ENCODE measurements at places on chromosomes 11 and 22. TPM values are rescaled to one million over a fixed set of nuclear protein-coding genes. Genes with fewer than 3 reads are reported as not detected.
A peak's percentile ranks its signal among the peaks of the same experiment; 100 is the strongest.

CALCA gene
- total RNA-seq, result not detected

- no peak for DNase-seq
These were observed 14.6 kb downstream of the CCDC83 start for GRCh38 chr11:85869781-85870180.

DNA sequence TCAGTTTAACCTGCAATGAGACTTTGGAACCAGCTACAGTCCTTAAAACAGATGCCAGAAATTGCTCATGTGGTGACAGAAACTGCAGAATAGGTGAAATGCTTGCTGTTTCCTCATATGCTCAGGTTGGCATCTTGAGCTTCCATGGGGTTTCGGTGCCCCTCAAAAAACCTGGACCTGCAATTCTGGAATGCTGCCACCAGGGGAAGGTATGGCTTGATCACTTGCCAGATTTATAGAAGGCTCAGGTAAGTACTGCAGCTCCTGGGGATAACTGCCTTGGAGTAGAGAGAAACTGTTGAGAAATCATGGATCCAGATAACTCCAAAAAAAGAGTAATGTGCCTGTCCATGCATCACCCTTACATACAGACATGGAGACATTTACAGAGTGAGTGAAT, 113.0 kb downstream of the CTTN start:
- no peak for DNase-seq

DNA sequence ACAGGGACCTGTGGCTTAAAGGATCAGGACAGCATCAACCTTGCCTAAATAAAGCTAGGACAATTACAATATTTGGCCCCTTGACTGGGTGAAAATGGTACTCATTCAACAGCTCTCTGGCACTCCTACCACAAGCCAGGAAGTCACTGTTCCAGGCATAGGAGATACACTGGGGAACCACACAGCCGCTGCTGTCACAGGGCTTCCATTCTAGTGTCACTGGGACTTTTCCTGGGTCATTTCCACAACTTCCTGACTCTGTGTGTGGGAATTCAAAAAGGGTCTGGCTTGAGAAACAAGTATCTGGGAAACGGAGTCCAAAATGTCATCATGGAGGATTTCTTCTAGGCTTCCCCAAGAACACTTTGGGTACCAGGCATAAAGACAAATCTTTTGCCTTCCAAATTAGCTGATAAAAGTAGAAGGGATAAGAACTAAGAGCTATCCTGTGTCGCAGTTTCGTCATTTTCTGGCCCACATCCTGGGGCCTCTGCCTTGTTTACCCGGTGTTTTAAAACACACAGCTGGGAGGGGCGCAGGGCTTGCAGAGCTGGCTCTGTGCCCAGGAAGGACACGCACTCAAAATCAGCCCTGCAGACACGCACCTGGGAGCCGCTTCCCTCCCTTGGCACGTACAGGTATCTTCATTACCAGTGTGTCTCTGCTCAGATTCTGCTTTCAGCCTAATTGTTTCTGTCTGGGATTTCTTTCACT, 38.0 kb downstream of the TMEM45B start:
- DNase-seq, result peak; percentile 80

- DNase-seq, result no peak
These were observed 2.8 kb upstream of the ACR start for GRCh38 chr22:50734986-50735738.

- DNase-seq, result no peak
These were observed 26.3 kb downstream of the SLC1A2 start for GRCh38 chr11:35393098-35393497.

DNA sequence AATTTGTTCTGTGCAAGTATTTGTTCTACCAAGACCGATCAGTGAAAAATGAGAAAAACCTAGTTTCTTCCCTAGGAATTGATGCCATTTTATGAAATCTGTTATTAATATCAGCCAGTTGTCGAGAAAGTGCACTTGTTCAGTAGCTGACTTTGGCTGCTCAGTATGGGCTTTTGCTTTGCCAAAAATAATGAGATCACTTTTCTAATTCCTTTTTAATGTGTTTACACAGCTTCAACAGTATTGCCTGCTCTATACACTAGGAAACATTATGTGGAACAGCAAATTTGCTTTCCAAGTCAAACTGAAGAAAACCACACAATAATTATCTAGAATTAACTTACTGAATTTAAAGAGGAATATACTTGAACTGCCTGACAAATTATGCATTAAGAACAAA, 34.4 kb downstream of the SCUBE2 start:
- DNase-seq, result no peak

DNA sequence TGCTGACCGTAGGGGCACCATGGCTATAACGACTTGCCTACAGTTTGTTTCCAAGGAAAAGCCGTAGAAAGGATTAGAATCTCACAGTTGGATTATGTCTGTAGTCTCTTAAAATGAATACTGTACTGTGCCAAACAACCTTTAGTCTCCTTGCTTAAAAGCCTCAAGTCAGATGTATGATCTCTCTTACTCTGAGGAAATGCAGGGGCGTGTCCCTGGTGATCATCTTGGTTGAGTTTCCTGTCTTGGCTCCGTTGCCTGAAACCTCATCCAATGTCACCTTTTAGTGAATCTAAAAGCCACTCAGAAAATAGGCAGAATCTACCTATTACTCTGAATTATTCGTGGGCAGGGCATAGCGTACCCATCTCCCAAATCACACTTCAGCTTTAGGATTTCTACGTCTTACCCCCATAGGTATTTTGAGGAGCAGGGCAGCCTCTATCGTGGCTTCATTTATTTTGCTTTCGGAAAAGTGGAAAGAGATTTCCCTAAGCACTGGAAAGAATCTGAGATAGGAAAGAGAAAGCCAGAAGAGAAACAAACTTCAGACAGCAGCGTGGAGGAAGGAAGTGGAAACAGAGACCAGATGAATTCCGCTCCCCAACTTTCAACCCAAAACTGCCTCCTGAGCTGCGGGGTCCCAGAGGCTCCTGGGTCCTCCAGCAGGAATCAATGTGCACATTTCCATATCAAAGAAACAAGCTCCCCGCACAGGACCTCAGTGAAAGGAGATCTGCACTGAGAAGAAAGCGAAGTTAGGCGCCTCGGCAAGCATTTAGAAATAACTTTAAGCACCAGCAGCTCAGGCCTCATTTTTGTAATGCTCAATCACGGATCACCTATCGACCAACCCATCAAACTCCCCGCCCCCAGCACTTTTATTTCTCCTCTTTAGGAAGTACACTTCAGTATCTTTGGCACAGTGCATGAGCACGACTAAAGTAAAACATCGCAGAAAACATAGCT, 245.8 kb downstream of the ETS1 start:
- no peak for DNase-seq

GRCh38 chr11:114348200-114349191, 51.8 kb downstream of the C11orf71 start:
- DNase-seq, result no peak

DNA sequence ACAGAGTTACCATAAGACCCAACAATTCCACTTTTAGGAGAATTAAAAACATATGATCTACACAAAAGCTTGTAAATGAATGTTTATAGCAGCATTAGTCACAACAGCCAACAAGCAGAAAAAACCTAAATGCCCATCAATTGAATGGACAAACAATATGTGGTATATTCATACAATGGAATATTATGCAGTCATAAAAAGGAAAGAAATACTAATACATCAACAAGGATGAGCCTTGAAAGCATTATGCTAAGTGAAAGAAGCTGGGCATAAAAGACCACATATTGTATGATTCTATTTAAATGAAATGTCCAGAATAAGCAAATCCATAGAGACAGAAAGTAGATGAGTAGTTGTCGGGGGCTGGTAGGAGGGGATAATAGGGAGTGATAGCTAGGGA, 5.0 kb downstream of the MPZL2 start:
- no peak for DNase-seq

GRCh38 chr11:2772544-2773031, 72.8 kb upstream of the KCNQ1OT1 start:
- no peak for DNase-seq

DNA sequence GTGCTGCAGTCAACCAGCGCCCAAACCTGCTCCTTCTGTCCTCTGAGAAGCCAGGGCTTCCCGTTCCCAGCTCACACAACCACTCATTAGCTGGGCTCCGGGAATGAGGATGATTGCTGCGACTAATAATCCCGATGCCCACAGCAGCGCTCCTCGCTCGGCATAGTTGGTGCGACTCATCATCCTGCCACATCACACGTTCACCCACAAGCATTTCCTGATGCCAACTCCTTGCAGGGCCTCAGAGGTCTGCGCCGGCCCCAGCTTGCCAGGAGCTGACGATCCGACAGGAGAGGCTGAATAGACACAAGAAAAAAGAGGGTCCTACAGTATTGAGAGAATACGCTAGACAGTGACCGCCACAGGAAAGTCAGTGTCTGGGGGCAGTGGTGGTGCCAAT, 10.6 kb upstream of the CSNK1E start:
- DNase-seq, result no peak

DNA sequence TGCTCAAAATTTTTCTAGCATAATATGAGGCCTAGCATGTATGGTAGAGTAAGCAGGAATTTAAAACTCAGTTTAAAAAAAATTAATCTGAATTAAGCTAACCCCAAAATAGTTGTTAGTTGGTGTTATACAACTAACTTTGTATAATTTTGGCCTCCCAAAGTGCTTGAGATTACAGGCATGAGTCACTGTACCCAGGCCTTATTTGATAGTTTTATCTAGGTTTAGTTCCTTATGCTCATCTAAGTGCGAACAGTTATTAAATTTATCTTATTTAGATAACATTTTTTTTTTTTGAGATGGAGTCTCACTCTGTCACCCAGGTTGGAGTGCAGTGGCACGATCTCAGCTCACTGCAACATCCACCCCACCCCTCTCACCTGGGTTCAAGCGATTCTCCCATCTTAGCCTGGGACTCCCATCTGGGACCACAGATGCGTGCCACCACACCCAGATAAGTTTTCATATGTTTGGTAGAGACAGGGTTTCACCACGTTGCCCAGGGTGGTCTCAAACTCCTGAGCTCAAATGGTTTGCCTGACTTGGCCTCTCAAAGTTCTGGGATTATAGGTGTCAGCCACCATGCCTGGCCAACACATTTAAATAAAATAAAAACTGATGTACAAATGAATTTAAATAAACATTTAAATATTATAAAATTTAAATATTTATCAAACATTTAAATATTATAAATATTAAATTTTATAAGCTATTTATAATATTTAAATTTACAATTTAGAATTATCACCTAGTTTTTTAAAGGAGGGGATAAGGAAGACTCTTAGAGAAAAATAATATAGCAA, 7.5 kb downstream of the IL18 start:
- no peak for DNase-seq

GRCh38 chr22:36016684-36017083, 11.9 kb downstream of the RBFOX2 start:
- DNase-seq, result no peak

CBLIF gene
- total RNA-seq, result not detected

GRCh38 chr22:41048791-41049717, 43.3 kb upstream of the EP300 start:
- DNase-seq, result peak; percentile 76

GRCh38 chr11:43578346-43579170, 102.0 kb upstream of the HSD17B12 start:
- no peak for DNase-seq

- no peak for DNase-seq
These were observed 36.4 kb upstream of the CARD16 start for GRCh38 chr11:105081412-105082150.

FOLR2 gene
- 22.8 TPM for total RNA-seq

INS gene
- total RNA-seq, result not detected

GRCh38 chr22:19292458-19293230, 1.1 kb upstream of the CLTCL1 start:
- DNase-seq, result no peak

GRCh38 chr11:13126430-13126829, 117.3 kb downstream of the RASSF10 start:
- DNase-seq, result no peak

DNA sequence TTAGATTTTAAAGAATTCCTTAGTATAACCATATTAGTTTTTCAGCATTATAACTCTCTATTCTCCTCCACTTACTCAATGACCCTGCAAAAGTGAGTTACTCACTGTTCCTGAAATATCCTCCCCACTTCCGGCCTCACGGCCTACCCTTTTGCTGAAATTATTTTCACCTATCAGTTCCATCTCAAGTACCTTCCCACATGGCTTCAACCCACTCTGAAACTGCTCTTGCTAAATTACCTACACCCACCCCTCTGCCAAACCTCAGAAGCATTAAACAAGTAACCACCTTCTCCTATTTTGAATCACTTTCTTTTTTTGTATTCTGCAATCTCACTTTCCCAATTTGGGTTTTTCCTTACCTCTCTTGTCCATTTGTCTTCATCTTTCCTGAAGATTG, 37.7 kb downstream of the OR5P2 start:
- DNase-seq, result no peak

DNA sequence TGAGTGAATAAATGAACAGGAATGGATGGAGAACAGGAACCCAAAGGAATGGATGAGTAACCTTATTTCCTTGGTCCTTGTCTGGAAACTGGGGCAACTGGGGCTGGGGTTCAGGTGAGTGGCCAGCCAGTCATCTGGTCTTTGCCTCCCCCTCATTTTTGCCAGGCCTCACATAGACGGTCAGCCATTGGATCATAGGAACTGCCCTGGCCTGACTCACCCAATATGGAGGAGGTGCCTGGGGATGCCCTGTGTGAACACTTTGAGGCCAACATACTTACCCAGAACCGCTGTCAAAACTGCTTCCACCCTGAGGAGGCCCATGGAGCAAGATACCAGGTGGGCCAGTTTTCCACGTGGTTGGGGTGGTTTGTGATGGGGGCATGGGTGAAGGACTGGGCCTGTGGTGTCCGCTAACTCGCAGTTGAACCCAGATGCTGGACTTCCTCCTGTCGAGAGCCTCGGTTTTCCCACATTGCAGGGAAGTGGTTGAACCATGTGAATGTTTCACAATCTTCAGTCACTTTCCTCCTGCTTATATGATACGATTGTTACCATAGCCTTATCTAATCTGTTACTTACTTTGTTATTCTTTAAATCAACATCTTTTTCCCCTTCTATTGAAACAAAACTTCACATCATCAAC, 4.4 kb downstream of the TRIOBP start:
- DNase-seq, result no peak

DNA sequence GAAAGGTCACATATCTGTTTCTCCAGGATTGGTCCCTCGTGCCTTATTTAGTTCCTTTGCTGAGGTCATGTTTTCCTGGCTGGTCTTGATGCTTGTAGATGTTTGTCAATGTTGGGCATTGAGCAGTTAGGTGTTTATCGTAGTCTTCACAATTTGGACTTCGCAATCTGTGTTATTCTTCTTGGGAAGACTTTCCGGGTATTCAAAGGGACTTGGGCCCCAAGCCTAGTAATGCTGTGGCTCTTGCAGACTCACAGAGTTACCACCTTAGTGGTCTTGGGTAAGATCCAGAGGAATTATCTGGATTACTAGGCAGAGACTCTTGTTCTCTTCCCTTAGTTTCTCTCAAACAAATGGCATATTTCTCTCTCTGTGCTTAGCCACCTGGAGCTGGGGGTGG, 223.5 kb downstream of the GRIK4 start:
- no peak for DNase-seq

OR52A5 gene
- not detected for total RNA-seq

POU2F3 gene
- total RNA-seq, result 3.0 TPM

HBE1 gene
- not detected for total RNA-seq

OR5A1 gene
- not detected for total RNA-seq

GRCh38 chr11:73053964-73054363, 88.2 kb downstream of the FCHSD2 start:
- DNase-seq, result no peak

Measured in upper lobe of right lung (tissue), 1 donor.